A549 treated with GW870086 at 1 μM for 4 hours (cell line): ENCODE measurements at places on chromosomes 1 and 21. TPM values are rescaled to one million over a fixed set of nuclear protein-coding genes. Genes with fewer than 3 reads are reported as not detected.

The CELA2B gene
- total RNA-seq, result 0.22 TPM in 1 of 5 replicates, not detected in the others

The NGF gene
- total RNA-seq, result 0.93 to 1.4 TPM (median 1.2 TPM) in 5 replicates

The CCDC17 gene
- total RNA-seq, result 0.23 to 0.50 TPM (median 0.42 TPM) in 5 replicates

The SPRR2B gene
- not detected in 5 replicates for total RNA-seq

The IL20 gene
- not detected in 5 replicates for total RNA-seq

The HJV gene
- not detected in 5 replicates for total RNA-seq

The FAM177B gene
- total RNA-seq, result not detected in 5 replicates

The TMEM54 gene
- total RNA-seq, result 31.3 to 45.3 TPM (median 39.4 TPM) in 5 replicates

The COL24A1 gene
- total RNA-seq, result 0.01 to 0.07 TPM (median 0.03 TPM) in 4 of 5 replicates, not detected in the other

The RXRG gene
- total RNA-seq, result 0.07 TPM in 1 of 5 replicates, not detected in the others

The GSTM5 gene
- total RNA-seq, result not detected in 5 replicates

The TM2D1 gene
- 19.0 to 31.1 TPM (median 25.6 TPM) in 5 replicates for total RNA-seq

The ZMYM1 gene
- 4.6 to 7.3 TPM (median 6.0 TPM) in 5 replicates for total RNA-seq

The VTCN1 gene
- total RNA-seq, result 0.06 to 0.08 TPM (median 0.06 TPM) in 3 of 5 replicates, not detected in the others

The RNF186 gene
- total RNA-seq, result not detected in 5 replicates

The FAM72D gene
- 5.2 to 6.3 TPM (median 5.2 TPM) in 5 replicates for total RNA-seq

The NUAK2 gene
- total RNA-seq, result 28.8 to 32.2 TPM (median 29.8 TPM) in 5 replicates

The TBX19 gene
- 0.49 to 0.79 TPM (median 0.62 TPM) in 5 replicates for total RNA-seq

The BTBD8 gene
- 0.51 to 0.84 TPM (median 0.57 TPM) in 5 replicates for total RNA-seq

The LPAR3 gene
- total RNA-seq, result 0.38 to 0.75 TPM (median 0.44 TPM) in 5 replicates

The PTGS2 gene
- 4.1 to 7.3 TPM (median 5.7 TPM) in 5 replicates for total RNA-seq

The KANK4 gene
- total RNA-seq, result 0.26 to 0.74 TPM (median 0.64 TPM) in 5 replicates

The CA6 gene
- not detected in 5 replicates for total RNA-seq

The SPRR2D gene
- not detected in 5 replicates for total RNA-seq

The CLDN19 gene
- not detected in 5 replicates for total RNA-seq

The TGFBR3 gene
- total RNA-seq, result 3.9 to 5.0 TPM (median 4.9 TPM) in 5 replicates

The OR2L2 gene
- total RNA-seq, result not detected in 5 replicates

The KLF17 gene
- 0.57 to 0.67 TPM (median 0.63 TPM) in 5 replicates for total RNA-seq

The DNAJC6 gene
- total RNA-seq, result 4.8 to 8.0 TPM (median 7.7 TPM) in 5 replicates
